Activated CD8-positive, alpha-beta T cell treated with anti-CD3 and anti-CD28 coated beads for 36 hours (primary cell): ENCODE measurements at places on chromosomes 6 and 20. TPM values are rescaled to one million over a fixed set of nuclear protein-coding genes. Genes with fewer than 3 reads are reported as not detected.
A peak's percentile ranks its signal among the peaks of the same experiment; 100 is the strongest.

Gene MDFI
- total RNA-seq, result not detected

Gene B3GALT4
- 4.2 TPM for total RNA-seq

DNA sequence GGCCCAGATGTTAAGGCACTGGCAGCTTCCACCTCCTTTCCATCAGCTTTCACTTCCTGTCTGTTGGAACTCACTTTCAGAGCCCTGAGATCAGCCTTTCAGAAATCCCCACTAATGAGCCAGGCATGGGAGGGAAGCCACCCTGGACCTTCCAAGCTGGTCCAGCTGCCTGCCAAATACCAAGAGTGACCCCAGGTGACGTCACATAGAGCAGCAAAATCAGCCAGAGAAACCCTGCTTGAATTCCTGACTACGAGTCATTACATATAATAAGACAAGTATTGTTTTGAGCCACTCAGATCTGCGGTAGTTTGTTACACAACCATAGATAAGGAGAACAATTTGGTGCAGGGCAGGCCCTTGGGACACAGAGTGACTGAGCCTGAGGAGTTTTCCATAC is 556.0 kb upstream of the JAG1 start:
- no peak for DNase-seq

DNA sequence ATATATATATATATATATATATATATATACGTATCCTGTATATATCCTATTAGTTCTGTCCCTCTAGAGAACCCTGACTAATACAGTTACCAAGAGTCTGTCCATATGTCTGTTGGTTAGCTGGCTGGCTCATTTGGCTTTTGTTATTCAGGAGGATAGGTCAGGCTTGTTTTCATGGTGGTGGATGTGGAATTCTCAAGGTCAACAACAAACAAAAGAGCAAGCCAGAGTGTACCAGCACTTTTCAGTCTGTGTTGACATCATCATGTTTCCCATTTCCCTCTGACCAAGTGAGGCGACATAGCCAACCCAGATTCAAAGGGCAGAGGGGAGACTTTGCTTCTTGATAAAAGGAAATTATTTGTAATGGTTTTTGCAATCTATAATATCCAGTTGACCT is 88.5 kb upstream of the PTCHD4 start:
- DNase-seq, result no peak

Gene ULBP1
- total RNA-seq, result 2.5 TPM

GRCh38 chr6:147035886-147036285 is 168.3 kb upstream of the STXBP5 start:
- no peak for DNase-seq

- DNase-seq, result no peak
Observed at GRCh38 chr6:11320914-11321597, 88.6 kb upstream of the NEDD9 start.

Gene XKR7
- not detected for total RNA-seq

GRCh38 chr6:76166874-76167273 is 94.4 kb upstream of the IMPG1 start:
- DNase-seq, result no peak

DNA sequence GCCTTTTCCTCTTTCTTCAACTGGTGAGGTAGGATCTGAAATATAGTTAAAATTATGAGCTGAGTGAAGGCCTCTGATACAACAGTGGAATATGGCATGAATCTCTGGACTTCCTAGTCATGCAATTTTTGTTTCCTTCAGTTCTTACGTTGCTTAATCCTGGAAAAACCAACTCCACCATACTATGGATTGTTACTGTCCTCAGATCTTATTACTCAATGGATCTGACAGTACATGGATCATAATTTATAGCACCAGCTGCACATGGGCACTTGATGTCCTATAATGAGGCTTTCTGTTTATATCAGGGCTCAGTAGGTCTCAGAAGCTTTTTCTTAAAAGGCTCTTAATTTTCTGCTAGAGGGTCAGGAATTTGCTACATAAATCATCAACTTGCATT is 1341.0 kb upstream of the EYS start:
- DNase-seq, result no peak

DNA sequence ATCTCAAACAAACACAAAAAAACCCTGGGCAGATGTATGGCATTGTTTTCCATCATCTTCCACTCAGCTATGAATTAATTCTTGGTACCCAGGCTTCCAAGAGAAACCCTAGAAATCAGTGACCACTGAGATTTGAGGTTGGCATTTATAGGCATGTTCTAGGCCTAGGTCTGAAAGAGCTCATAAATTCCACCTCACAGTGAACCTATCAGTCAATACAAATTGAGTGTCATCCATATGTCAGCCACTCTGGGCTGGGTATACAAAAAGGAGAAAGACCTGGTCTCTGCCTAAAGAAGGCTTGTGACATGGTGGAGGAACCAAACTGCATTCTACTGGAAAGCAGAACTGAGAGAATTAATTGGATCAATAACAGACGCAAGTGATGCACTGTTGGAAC is 30.2 kb downstream of the C20orf173 start:
- no peak for DNase-seq

- peak; percentile 58 for DNase-seq
Observed at GRCh38 chr20:38601216-38602184, at the start of gene ARHGAP40. TSS of gene ARHGAP40 (plus strand) at chr20:38601809.

DNA sequence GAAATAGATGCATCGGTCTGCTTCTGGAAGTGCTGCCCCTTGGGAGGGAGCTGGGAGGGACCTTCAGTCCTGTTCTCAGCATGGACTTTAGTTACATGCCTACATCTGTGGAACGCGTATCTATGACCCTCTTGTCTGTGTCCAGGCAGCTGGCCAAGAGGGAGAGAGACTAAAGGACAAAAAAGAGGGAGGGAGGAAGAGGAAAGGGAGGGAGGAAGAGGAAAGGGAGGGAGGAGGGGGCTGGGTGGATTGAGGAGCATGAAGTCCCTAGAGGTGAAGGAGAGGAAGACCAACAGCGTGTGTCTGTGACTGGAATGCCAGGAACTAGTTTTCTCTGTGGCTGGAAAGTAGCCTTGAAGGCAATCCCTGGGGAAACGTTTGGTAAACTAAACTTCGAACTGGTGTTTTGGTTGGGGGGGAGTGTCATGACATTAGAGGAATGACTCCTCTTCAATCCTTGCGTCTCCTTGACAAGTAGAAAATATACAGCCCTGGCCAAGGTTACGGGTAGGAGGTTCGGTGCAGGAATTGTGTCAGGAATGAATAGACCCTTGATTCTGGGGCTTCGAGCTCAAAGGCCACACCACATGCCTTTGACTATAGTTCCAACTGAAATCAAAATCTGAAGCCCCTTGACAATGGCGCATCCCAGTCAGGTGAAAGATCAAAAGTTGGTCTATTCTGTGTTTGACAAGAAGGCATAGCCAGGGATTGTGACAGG is 52.0 kb upstream of the PLEKHG1 start:
- no peak for DNase-seq

DNA sequence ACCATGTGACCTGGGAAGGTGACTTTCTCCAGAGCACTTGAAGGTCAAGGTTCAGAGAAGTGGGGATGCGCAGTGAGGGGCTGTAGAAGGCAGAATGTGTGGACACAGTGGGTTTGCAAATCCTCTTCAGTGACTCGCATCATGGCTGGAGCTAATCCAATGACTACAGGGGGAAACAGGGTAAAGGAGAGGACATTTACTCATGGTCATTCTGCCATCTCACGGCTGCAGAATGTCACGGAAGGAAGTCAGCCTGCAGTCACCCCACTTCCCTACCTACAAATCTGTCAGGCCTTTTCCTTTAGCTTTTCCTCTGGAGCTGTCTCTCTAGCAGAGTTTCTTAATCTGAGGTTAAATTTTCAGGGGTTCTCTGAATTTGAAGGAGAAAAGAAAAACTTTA is 337.6 kb downstream of the CDC5L start:
- DNase-seq, result no peak

- no peak for DNase-seq
Observed at GRCh38 chr20:55333798-55334197, 671.5 kb downstream of the CBLN4 start.

Gene PIM1
- 305 TPM for total RNA-seq

Gene CTAGE9
- total RNA-seq, result not detected

GRCh38 chr6:154471609-154472362 is 38.7 kb downstream of the CNKSR3 start:
- DNase-seq, result no peak

Gene IL17A
- not detected for total RNA-seq

GRCh38 chr6:136764517-136764993 is 27.7 kb downstream of the MAP3K5 start:
- DNase-seq, result peak; percentile 35

Gene MUC21
- total RNA-seq, result not detected

Gene SLC52A3
- total RNA-seq, result not detected

DNA sequence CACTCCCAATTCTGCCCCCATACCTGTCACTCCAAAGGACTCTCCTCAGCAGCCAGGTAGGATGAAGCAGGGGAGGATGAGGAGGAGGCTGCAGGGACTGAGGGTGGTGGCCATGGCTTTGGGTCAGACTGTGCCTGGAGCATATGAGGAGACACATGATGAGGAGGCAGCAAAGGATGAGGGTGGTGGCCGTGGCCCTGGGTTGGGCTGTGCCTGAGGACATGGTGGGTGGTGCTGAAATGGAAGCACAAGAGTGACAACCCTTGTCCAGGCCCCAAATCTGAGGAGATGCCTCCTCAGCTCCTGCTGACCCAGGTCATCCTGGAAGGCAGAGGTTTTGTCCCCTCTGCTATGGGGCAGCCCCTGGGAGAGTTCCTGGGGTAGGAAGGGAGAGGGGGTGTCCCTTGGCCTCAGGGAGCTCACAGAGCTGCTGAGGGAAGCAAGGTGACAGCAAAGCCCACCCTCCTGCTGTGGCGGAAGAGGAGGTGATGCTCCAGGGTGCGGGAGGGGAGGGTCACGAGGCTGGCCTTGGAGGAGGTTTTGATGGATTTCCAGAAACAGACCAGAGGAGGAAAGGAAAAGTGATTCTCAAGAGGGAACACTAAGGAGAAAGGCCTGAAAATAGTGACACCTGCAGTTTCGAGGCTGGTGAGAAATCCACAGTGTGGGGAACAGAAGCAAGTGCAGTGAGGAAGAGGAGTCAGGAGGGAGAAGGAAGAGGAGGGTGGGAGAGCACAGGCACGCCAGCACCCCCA is 4.6 kb downstream of the RAET1G start:
- DNase-seq, result no peak

DNA sequence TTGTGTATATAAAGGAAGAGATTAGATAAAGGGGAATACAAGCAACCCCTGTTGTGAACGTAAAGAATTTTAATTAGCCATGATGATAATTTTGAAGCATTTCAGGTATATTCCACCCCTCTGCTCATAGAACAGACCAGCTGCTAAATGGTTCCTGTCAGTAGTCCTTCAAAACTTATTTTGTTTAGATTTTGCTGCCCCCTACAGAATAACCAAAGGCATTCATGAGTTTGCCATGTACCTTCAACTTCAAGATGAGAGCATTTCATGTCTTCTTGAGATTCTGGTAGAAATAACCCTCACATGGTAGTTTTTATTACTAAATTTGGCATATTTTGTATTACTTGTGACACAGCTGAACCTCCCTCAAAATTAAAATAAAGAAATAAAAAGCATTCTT is 1586.7 kb downstream of the HACE1 start:
- DNase-seq, result no peak

GRCh38 chr6:157323966-157324300 is 614 bp upstream of the TMEM242 start:
- peak; percentile 38 for DNase-seq

Gene RFX6
- total RNA-seq, result not detected

GRCh38 chr6:90045535-90045934 is 151.3 kb downstream of the GJA10 start:
- DNase-seq, result no peak

- DNase-seq, result no peak
Observed at GRCh38 chr6:104183816-104184435, 675.8 kb downstream of the HACE1 start.

Gene SNPH
- total RNA-seq, result 3.7 TPM

DNA sequence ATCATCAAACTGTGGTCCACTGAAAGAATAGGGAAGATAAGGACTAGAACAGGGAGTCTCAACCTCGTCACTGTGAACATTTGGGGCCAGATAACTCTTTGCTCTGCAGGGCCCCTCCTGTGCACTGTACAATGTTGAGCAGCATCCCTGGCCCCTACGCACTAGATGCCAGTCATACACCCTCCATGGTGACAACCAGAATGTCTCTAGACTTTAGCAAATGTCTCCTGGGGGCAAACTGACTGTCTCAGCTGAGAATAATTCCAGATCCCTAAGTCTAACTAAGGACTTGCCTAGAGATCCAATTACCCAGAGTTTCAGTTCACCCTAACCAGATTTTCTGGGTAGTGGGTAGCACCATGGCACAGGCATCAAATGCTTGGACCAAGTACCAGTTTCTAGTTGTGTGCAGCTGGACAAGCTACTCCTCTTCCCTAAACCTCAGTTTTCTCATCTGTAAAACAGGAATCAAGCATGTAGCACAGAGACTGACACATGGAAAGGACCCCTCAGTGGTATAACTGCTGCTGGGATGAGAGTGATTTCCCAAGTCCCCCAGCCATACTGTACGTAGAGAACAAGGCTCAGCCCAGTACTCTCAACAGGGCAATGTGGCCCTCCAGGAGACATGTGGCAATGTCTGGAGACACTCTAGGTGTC is 87.0 kb upstream of the NFATC2 start:
- no peak for DNase-seq

DNA sequence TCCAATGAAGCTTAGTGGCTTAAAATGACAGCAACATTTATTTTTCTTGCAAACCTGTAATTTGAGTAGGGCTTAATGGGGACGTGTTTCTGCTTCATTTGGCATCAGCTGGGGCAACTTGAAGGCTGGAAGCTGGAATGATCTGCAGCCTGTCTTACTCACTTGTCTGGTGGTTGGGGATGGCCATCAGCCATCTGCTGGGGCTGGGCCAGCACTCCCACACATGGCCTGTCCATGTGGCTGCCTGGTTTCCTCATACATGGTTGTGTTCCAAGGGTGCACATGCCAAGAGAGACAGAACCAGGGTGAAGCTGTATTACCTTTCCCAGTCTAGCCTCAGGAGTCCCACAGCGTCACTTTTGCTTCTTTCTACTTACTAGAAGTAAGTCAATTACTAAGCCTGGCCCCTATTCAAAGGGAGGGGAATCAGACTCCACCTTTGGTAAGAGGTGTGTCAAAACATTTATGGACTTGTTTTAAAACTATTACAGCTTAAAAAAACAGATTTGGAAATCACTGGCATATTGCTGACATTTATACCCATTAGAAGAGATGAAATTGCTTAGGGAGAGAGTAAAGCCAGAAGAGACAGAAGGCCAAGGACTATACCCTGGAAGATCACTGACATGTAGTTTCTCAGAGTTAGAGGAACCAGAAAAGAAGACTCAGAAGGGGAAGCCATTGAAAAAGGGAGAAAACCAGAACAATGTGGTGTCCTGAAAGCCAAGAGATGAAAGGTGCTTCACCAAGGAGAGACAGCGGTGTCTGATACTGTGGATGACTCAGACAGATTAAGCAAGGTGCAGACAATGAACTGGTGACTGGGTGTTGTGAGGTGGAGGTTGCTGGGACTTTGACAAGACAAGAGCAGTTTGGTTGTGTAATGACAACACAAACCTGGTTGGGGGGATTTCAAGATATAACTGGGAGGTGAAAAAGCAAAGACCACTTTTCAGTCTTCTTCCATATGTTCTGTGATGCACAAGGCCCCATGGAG is 345.2 kb downstream of the GJA1 start:
- DNase-seq, result no peak

GRCh38 chr6:149334682-149335160 is 17.2 kb downstream of the TAB2 start:
- DNase-seq, result no peak

- no peak for DNase-seq
Observed at GRCh38 chr6:75603106-75603420, 1.4 kb downstream of the SENP6 start.
